ENCODE measurements at places on chromosomes 11 and 22. TPM values are rescaled to one million over a fixed set of nuclear protein-coding genes. Genes with fewer than 3 reads are reported as not detected.

DNA sequence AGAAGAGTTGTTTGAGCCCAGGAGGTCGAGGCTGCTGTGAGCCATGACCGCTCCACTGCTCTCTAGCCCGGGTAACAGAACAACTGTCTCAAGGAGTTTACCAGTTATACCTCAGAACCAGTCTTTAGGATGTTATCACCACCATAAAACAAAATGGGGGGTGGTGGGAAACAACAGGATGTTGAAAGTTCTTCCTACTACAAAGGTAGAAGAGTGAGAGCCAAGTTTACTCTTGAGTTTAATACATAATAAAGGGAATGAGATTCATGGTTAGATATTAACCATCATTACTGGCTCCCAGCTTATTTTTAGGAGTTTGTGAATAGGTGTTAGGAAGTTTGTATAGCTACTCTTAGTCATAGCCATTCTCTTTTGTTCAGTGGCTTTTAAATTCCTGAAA is 78.8 kb upstream of the HORMAD2 start:
- no peak for DNase-seq

DNA sequence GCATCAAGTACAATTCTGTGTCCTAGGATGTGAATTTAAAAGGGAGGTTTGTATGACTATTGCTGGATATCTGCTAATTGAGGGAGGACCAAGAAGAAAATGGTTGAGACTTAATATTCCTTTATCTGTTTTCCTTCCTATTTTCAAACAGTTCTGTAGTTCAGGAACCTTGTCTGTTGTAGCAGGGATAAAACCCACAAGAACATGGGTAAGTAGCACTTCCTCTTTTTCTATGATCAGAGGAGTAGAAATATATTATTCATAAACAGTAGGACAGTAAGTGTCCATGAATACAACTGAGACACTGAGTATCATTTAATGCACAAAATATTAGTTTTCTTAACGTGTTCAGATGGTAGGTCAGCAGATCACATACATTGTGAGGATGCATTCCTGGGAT is 7.6 kb downstream of the MS4A3 start:
- no peak for DNase-seq

Gene MFRP
- not detected for polyA plus RNA-seq

- no peak for DNase-seq
Observed at GRCh38 chr11:47861728-47862127, 13.6 kb upstream of the NUP160 start.

Gene EHBP1L1
- polyA plus RNA-seq: 16.8 TPM

DNA sequence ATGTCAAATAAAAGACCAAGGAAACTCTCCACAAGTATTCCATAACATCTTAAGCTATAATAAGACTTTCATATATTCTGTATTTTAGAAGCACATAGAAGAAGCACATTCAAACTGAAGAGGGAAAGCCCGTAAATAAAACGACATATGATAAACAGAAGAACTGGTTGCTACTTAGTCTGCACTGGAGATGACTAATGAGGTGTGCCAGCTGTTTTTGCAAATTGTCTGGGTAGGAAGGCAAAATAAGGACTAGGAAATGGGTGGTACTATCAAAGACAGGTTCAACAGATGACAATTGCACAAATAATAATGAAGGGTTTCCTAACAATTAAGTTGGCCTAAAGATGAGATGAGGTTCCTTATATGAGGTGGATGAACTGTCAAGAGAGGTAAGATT is 593.2 kb upstream of the CCDC179 start:
- DNase-seq: no peak

DNA sequence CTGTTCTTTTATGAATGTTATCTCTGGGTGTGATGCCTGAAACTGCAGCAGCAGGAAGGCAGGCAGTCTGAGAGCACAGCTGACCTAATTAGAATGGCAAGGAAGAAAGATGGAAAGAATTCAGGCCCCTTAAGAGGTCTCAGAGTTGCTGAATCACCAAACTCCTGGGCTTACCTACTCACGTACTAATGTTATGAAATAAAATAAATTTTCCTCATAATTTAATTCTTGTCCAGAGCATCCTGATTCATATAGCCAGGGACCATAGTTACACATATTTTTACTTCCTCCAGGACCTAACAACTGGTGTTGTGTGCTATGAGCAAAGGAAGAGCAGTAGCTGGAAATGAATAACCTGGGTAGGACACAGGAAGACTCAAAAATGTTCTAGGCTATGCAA is 41.9 kb downstream of the SNX19 start:
- peak; percentile 61 for DNase-seq

DNA sequence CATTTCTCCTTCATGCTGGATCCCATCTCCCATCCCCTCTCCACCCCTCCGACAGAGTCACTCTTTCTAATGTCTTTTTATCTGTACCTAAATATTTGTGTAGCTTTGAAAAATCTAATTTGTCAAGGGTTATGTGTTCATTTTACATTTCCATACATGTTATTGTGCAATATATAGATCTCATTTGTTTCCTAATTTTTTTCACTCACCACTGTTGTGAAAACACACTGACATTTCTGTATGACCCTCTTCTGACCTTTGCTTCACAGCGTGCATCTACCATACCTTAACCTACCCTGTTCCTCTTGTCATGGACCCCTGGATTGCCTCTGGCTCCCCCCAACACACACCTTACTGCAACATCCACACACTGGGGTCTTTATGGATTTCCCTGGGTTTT is 942.9 kb downstream of the TBC1D22A start:
- no peak for DNase-seq

Gene NUP160
- 7.5 TPM for polyA plus RNA-seq

DNA sequence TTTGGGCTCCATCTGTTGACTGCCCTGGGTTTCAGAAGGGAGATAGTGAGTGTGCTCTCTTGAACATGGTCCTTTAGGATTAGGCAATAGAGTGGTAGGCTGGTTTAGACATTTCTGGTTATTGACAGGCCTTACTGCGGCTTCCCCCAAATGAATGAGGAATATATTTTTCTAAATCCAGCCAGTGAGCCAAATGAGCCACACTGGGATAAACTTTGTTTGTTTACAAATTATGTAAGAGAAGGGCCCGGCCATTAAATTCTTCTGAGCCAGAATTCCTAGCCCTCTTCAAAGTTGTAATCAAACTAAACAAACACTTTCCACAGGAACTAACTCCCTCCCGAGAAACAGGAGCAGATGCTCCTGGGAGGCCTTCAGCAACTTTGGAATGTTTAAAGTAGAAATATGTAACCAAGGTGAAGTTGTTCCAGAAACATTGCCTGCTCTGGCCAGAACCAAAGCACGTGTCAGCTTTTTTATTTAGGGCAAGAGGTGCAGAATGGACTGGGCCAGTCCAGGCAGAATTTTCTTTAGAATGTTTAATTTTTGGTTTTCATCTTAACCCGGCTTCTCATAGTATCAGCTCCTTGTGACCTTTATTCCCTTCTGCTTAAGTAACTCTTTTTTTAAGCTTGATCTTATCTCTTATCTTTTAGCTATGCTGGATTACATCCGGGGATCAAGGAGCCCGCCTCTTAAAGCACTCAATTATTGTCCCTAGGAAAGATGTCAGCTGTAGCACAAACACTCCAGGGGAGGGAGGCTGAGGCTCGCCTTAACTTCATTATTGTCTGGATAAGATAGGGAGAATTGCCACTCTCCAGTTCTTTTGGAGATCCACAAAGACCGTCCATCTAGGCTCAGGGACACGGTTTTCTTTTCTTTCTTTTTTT is 28.7 kb downstream of the ZNRF3 start:
- DNase-seq: no peak

DNA sequence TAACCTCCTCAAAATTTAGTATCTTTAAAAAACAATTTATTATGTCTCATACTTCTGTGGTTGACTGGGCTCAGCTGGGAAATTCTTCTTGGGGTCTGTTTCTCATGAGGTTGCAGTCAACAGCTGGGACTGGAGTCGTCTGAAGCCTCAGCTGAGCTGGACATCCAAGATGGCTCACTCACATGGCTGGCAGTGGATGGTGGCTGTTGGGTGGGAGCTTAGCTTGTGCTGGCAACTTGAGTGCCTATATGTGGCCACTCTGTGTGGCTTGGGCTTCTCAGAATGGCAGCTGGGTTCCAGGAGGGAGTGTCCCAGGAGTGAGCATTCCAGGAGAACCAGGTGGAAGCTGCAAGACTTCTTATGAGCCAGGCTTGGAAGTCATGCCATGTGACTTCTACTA is 13.2 kb downstream of the THY1 start:
- no peak for DNase-seq

All from foreskin keratinocyte (primary cell).